ENCODE measurements at places on chromosomes 5 and 9. TPM values are rescaled to one million over a fixed set of nuclear protein-coding genes. Genes with fewer than 3 reads are reported as not detected.

CER1 gene
- not detected for total RNA-seq

TCF7 gene
- total RNA-seq: 8.5 TPM

NIM1K gene
- 5.4 TPM for total RNA-seq

LHX3 gene
- not detected for total RNA-seq

GALT gene
- 48.9 TPM for total RNA-seq

AGXT2 gene
- total RNA-seq: not detected

ALDH7A1 gene
- total RNA-seq: 63.0 TPM

TMEM171 gene
- 1.0 TPM for total RNA-seq

OBP2B gene
- total RNA-seq: not detected

GARIN3 gene
- not detected for total RNA-seq

ZBTB5 gene
- 11.3 TPM for total RNA-seq

IFNA13 gene
- total RNA-seq: not detected

PRSS3 gene
- not detected for total RNA-seq

IFNA2 gene
- total RNA-seq: not detected

UNC5A gene
- not detected for total RNA-seq

SLC28A3 gene
- 0.27 TPM for total RNA-seq

SYNPO gene
- 179 TPM for total RNA-seq

GIN1 gene
- 14.1 TPM for total RNA-seq

PCDHB14 gene
- total RNA-seq: 5.3 TPM

STK32A gene
- 29.1 TPM for total RNA-seq

FAM221B gene
- not detected for total RNA-seq

IL5 gene
- not detected for total RNA-seq

LEAP2 gene
- 2.9 TPM for total RNA-seq

NUTM2G gene
- not detected for total RNA-seq

BTNL8 gene
- 0.53 TPM for total RNA-seq

RPL37 gene
- total RNA-seq: 1,013 TPM

C5orf34 gene
- 1.5 TPM for total RNA-seq

PTGR1 gene
- 43.5 TPM for total RNA-seq

PHF24 gene
- 0.45 TPM for total RNA-seq

LCN9 gene
- not detected for total RNA-seq

NUTM2F gene
- not detected for total RNA-seq

PAIP1 gene
- total RNA-seq: 64.1 TPM

IL7R gene
- 7.8 TPM for total RNA-seq

TMEM174 gene
- total RNA-seq: not detected

KIF4B gene
- total RNA-seq: not detected

PCDHGA6 gene
- 10.3 TPM for total RNA-seq

ABCA1 gene
- total RNA-seq: 65.8 TPM

IDNK gene
- 7.8 TPM for total RNA-seq

SNX2 gene
- total RNA-seq: 78.2 TPM

PCDHGA2 gene
- total RNA-seq: 13.5 TPM

IL3 gene
- not detected for total RNA-seq

WNT8A gene
- total RNA-seq: not detected

FRMD3 gene
- total RNA-seq: 38.1 TPM

SOX30 gene
- 0.13 TPM for total RNA-seq

LCN15 gene
- total RNA-seq: not detected

CCDC127 gene
- total RNA-seq: 9.0 TPM

LCN2 gene
- 6.0 TPM for total RNA-seq

PCDHGB3 gene
- 9.7 TPM for total RNA-seq

PCDHGA4 gene
- 10.6 TPM for total RNA-seq

CCL21 gene
- total RNA-seq: not detected

ENC1 gene
- 6.6 TPM for total RNA-seq

HTR1A gene
- not detected for total RNA-seq

GABRP gene
- total RNA-seq: 0.45 TPM

MCTP1 gene
- 63.1 TPM for total RNA-seq

KCNMB1 gene
- 1.4 TPM for total RNA-seq

SLC36A3 gene
- not detected for total RNA-seq

GABRA1 gene
- not detected for total RNA-seq

All from sciatic nerve (tissue), 2 donors.